T-helper 17 cell (primary cell): ENCODE measurements at places on chromosomes 13 and 19.

DNA sequence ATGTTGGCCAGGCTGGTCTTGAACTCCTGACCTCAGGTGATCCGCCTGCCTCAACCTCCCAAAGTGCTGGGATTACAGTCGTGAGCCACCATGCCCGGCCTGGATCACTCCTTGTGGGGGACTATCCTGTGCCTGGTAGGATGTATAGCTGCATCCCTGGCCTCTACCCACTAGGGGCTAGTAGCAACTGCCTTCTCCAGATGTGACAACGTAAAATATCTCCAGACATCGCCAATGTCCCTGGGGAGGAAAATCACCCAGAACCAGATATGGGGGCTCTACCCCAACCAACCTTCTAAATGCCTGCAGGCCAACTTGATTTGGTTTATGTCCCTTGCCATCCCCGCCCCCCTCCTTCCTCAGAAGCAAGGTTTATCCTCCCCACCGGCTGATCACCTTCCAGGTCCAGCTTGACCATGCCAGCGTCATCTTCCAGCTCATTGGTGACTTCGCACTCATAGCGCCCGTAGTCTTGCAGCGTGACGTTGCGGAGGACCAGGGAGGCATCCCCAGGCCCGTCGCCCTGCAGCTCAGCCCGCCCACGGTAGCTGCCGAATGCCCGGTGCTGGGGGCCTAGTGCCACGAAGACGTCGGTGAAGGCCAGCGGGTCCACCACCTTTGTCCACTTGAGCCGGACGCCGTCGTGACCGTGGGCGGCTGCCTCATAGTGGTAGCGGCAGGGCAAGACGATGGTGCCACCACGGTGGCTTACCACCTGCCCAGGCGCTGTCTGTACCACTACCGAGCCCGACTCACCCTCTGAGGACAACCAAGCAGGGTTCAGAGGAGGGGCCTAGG is 12.5 kb downstream of the TM6SF2 start:
- no peak for DNase-seq

- DNase-seq, result no peak
Measured at GRCh38 chr13:51612867-51613266, 28.6 kb downstream of the WDFY2 start.

GRCh38 chr13:91375116-91375729 is 23.2 kb upstream of the GPC5 start:
- no peak for DNase-seq

DNA sequence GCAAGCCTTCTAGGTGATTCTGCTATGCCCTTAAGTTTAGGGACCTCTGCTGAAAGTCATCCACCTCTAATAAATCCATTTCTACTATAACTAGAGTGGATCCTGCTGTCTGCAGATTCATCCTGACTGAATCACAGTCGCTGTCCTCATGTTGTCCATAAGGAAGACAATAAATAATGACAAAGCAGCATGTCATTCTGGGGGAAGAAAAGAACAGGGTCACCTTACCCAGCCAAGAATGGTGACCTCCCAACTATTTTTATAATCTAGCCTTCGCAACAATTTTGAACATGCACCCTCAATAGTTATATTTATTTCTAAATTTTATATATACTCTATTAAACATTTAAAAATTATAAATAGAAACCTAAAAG is 45.0 kb upstream of the UBE2L5 start:
- no peak for DNase-seq

DNA sequence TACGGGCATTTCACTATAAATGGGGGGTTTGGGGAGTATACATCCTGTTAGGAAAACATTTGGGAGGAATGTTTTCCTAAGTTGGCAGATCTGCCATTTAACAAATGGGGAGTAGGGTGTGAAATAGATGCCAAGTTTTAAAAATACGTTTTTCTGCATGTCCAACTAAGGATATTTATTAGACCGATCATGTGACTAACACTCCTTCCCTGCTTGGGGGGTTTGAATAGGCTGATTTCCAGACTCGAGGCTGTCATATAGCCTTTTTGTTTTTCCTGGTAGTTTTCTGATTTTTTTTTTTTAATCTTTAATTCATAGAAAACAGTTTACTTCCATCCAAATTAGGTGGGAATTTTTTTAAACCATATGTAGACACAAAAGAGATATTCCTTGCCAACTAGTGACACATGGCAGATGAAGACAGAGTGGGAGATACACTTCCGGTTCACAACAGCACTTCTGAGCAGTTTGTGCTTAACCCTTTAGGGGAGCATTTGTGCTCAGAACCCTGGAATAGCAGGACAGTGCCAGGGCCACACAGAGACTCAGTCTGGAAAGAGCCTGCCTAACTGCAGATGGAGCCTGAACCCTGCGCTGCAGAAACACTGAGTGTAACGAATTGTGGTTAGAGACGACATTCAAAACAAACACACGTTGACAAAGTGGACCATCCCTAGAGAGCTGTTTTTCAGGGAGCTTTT is 5.6 kb upstream of the GATAD2A start:
- DNase-seq, result no peak

DNA sequence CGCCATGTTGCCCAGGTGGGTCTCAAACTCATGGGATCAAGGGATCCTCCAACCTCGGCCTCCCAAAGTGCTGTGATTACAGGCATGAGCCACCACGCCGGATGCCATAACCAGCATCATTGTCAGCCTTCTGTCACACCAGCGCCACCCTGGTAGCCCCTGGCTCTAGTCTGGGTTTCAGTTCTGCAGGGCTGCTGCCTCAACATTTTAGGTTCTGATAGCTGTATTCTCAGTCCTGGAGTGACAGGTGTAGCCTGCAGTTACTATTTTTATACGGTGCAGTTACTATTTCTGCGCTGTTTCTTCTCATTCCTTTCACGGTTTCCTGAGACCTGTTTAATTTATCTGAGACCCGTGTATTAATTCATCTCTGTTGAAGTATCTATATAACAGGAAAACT is 57.1 kb downstream of the TRPM4 start:
- no peak for DNase-seq

- DNase-seq, result no peak
Measured at GRCh38 chr13:111551204-111551820, 230.9 kb downstream of the TEX29 start.

DNA sequence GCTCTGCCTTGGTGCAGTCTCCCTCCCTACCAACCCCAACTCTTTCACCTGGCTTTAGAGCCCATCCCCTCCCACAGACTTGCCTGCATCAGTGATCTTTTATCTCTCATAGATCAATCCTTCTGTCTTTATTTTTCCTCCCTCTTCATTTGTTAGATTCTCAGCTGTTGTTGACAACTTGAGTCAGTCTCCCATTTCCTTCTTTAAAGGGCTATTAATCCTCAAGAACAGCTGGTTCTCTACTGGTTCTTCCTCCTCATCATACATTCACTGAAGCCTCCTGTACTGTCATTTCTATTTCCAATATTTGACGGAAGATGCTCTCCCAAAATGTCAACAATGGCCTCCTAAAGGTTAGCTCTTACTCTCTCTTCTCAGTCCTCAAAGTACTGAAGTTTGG is 408.2 kb downstream of the TBC1D4 start:
- DNase-seq, result no peak

DNA sequence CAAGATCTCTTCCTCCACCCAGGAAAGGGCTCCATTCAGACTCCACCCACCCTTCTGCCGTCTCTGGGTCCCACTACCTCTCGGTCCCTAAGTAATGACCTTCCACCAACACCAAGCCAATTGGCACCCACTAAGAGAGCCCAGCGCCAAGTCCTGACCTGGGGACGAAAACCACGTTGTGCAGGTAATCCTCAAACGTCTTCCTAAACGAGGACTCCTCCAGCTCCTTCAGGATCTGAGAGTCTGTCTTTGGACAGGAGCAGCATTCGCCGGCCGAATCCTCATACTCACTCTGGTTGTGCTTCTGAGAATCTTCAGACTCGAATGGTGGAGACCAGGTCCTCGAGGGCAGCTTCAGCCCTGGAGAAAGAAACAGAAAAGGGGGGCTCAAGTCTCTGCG is 83.1 kb downstream of the ZNF557 start:
- DNase-seq, result no peak

- no peak for DNase-seq
Measured at GRCh38 chr13:40629678-40630384, 36.6 kb downstream of the FOXO1 start.

DNA sequence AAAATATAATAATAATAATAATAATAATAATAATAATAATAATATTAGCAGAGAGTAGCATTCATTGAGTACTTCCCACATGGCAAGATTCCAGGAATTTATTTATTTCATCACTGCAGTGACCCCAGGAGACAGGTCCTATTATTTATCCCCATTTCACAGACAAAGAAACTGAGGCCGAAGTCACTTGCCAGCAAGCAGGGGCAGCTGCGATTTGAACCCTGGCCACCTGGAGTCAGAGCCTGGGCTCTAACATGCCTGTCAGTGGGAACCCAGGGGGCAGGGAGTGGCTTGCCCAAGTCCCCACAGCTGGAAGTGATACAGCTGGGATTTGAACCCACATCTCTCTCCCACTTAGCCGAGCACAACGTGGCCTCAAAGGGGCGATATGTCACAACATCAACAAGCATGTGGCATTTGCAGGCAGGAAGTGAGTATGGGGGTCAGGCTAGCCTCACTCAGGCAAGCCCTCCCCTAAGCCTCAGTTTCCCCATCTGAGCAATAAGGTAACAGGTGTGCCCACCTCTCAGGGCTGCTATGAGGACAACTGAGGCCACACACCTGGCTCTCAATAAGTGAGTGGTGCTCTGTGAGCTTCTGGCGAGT is 2.9 kb downstream of the SHFL start:
- DNase-seq, result no peak

DNA sequence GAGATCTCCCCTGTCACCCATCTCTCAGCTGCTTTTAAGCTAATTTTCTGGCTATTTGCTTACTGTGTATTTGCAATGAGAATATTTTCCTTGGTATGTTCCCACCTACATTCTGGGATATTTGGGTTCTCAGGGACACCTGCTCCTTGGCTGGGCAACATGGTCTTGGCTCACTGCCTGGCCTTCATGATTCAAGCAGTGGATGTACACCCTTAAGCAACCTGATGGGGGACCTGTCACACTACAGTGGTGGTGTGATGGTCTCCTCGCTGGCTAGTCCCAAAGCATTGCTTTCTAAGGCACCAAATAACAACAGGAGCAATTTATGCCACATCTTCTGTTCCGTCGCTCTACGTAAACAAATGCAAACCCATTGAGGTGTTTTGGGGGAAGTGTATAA is 35.3 kb upstream of the RFC3 start:
- DNase-seq, result no peak

- DNase-seq, result no peak
Measured at GRCh38 chr19:12580180-12580694, 29.0 kb upstream of the ZNF564 start.

- no peak for DNase-seq
Measured at GRCh38 chr19:45470762-45471081, 2.9 kb downstream of the FOSB start.

- peak; percentile 49 for DNase-seq
Measured at GRCh38 chr19:10420444-10421239, at the start of gene PDE4A. TSS of gene PDE4A (plus strand) at chr19:10420538. CDS start at chr19:10420765, 227 bp downstream.

DNA sequence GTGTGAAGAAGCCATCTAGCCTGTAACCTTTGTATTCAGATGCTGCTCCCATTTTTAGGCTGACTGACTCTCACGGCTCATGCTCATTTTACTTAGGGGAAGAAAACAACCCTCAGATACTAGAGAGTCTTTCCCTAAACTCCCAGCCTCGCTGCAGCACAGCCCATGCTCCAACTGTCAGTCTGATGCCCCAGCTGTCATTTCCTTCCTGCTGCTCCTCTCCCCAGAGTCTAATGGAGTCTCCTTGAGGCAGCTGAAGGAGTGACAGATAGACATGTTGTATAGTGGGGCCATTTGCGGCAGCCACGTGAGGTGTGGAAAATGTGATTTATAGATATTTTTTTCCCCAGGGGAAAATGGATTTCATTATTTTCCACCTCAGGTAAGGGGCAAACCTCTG is 59.2 kb upstream of the OLFM4 start:
- no peak for DNase-seq

DNA sequence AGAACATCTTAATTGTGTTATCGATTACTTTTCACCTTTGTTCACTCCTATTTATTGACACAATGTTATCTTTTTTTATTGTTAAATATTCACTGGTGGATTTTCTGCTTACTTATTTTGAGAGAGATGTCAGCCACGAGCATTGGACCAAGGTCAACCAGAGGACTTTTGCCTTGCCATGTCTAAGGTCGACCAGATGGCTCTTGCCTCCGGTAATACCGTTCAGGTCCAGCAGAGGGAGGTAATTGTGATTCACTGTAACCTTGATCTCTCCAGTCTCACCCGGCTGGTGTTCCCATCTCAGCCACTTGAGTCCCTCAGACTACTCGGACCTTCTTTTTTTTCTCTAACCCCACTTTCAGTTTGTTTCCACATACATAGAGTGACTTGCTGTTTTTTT is 1438.1 kb downstream of the UQCRFS1 start:
- no peak for DNase-seq

- no peak for DNase-seq
Measured at GRCh38 chr19:10113964-10114650, 2.6 kb downstream of the P2RY11 start.

DNA sequence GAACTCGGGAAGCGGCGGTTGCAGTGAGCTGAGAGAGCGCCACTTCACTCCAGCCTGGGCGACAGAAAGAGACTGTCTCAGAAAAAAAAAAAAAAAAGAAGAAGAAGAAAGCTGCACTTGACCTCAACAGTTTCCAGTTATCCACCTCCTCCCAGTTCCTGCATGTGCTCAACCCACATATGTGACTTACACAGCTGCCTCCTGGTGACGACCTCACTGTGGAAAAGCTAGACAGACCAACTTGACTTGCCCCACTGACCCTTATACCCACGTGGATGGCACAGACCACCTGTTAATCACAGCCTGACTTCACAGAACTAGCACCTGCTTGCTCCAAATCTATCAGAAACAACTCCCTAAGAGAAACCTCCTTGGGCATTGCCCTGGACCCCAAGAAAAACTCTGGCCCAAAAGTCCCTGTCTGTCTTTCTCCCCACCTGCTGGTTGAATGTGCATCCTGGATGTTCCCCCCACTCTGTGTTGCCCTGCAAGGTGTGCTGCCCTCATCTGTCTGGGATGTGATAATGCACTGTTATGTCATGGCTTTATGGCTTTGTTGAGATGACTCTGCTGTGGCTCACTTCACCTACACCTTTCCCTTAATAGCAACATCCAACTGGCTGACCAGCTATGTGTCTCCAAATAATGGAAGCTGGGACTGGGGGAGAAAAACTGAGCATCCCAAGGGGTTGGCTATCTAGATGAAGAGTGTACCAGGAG is 2.8 kb downstream of the ZNF20 start:
- DNase-seq, result no peak

- no peak for DNase-seq
Measured at GRCh38 chr13:112852392-112852791, 116.6 kb upstream of the MCF2L start.

DNA sequence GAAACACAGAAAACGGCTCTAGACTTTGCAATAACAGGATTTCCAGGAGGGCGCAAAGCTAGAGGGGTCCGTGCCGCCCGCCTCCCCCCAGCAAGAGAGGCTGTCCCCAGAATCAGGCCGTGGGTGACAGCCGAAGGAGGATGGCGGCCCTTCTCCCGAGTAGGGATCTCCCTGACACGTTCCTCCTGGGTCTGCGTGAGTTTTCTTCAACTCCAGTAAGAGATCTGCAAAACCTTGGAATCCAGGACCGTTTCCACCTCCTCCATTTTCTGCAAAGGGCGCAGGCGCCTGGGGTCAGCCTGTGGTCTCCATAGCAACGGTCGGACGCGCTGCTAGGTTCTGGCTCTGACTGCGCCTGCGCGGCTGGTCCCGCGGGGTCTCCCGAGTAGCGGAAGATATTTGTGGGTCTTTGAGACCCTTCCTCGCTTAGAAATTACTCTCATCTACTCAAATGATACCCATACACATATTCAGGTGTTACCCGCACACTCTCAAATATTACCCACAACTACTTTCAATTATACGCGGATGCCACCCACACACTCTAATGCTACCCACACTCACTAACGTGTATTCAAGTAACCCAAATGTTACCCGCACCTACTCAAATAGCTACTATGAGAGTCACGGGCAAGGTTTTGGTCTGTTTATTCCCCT is 2.1 kb downstream of the PNMA8C start:
- DNase-seq, result no peak
